ENCODE measurements at places on chromosomes 2 and 18.

GRCh38 chr2:94881070-94881469, 9.8 kb downstream of the TEKT4 start:
- no peaks in the 10 kb centered on the region for H3K36me3 ChIP-seq
- no peak for DNase-seq
- H3K27ac ChIP-seq: no peak overlapping the region
- no peak overlapping the region for H3K4me3 ChIP-seq

DNA sequence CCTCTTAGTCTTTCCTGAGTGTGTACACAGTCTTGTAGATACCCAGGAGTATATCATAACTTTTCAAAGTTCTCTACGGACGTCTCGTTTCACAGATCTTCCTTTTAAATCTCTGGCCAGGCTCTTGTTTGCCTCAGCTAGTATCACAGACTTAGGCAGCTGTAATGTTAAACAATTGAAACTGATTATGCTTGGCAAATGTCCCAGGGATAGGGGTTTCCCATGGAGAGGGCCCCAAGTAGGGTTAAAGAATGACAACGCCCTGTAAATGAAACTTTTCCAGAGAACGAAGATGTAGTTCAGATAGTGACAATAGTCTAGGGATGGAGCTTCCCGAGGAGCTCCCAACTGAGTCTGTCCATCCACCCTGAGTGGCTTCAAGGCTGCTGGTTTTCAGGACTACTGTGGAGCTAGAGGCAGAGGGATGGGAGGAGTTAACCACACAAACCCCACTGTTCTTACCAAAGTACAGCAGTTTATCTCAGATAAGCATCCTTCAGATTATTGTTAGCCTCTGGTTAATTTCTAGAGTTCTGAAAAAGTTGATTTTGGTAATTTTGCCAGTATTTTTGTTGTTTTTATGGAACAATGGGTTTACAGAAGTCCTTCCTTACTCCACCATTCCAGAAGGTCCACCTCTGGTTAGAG, 9.1 kb downstream of the NEURL3 start:
- H3K4me1 ChIP-seq: peaks cover 17% of the 10 kb centered on the region
- H3K27ac ChIP-seq: no peak overlapping the region
- peaks cover 17% of the 10 kb centered on the region for H3K36me3 ChIP-seq
- no peak overlapping the region for H3K4me3 ChIP-seq

GRCh38 chr2:207291625-207292252, 126.0 kb upstream of the KLF7 start:
- peaks cover 24% of the 10 kb centered on the region for H3K4me1 ChIP-seq
- H3K36me3 ChIP-seq: peaks cover 11% of the 10 kb centered on the region
- no peak for DNase-seq
- no peak overlapping the region for H3K4me3 ChIP-seq
- peak overlapping the region; percentile 3 for H3K27ac ChIP-seq

DNA sequence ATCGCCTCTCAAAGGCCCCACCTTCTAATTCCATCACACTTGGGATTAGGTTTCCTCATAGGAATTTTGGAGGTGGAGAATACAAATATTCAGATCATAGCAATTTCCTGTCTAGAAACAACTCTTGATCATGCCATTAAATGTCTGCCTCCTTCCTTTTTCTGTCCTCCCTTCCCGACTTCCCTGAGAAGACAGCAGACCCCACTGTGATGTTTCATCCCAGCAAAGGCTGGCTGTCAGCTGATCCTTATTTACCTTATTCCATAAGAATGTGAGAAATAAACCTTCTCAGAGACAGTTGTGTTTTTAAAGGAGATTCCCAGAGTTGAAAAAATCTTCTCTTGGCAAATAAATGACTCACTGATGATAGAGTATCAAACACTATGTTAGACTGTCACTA, 133.9 kb downstream of the TDRD15 start:
- no peaks in the 10 kb centered on the region for H3K4me1 ChIP-seq
- H3K36me3 ChIP-seq: no peaks in the 10 kb centered on the region
- no peak for DNase-seq
- no peak overlapping the region for H3K4me3 ChIP-seq

DNA sequence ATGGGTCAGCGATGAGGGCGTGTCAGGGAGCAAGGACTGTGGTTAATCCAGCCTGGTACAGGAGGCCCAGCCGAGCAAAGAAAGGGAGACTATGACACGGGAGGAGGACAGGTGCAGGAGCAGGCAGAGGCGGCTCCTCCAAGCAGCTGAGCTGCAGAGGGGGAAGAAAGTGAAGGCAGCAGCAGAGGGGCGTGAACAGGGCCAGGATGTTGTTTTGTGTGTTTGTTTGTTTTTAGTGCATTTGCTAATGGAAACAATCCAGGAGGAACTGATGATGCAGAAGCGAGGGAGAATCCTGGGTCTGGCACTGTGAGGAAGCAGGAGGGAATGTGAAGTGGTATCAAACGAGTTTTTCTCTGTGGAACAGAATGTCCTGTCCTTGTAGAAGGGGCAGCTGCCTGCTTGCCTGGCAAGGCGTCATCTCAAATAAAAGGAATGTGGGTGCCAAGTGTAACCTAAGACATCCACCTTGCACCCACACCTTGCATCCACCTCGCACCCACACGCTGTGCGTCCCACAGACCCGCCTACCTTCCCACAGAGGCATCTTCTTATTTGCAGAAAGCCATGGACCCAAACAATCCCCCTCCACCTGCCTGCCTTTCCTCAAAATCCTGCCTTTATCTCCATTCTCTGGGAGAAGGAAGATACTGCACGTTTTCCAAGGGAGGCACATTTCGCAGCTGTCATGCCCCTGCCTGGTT, 134.8 kb downstream of the SH3BP4 start:
- peaks cover 50% of the 10 kb centered on the region for H3K27me3 ChIP-seq
- H3K4me1 ChIP-seq: no peaks in the 10 kb centered on the region
- no peak overlapping the region for H3K4me3 ChIP-seq
- no peak for DNase-seq
- no peak overlapping the region for H3K27ac ChIP-seq
- no peaks in the 10 kb centered on the region for H3K36me3 ChIP-seq

GRCh38 chr2:176758426-176758825, 454.2 kb upstream of the HNRNPA3 start:
- H3K27me3 ChIP-seq: peaks cover 30% of the 10 kb centered on the region
- no peak for DNase-seq
